ENCODE measurements at places on chromosomes 1 and 21.
A peak's percentile ranks its signal among the peaks of the same experiment; 100 is the strongest.

GRCh38 chr21:31502537-31503143, 156.9 kb upstream of the SOD1 start:
- DNase-seq, result no peak

- DNase-seq, result no peak
Observed at GRCh38 chr1:179824265-179824664, 53.3 kb downstream of the TOR1AIP2 start.

DNA sequence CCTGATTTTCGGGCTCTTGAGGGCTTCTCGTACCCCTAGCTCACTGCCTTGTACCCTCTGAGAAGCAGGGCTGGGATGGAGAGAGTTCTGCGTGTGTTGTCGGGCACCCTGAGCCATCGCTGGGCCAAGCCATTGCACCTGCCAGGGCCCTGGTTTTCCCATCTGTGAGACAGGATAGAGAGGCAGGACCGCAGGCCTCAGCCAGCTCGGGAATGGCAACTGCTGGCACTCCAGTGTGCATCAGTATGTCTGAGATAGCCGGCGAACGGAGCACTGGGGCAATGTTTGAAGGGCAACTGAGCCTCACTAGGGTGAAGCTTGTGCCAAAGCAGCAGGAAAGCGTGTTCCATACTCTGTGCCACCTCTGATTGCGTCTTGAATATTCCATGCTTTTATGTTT, 66.9 kb downstream of the TENT5C start:
- DNase-seq, result no peak

DNA sequence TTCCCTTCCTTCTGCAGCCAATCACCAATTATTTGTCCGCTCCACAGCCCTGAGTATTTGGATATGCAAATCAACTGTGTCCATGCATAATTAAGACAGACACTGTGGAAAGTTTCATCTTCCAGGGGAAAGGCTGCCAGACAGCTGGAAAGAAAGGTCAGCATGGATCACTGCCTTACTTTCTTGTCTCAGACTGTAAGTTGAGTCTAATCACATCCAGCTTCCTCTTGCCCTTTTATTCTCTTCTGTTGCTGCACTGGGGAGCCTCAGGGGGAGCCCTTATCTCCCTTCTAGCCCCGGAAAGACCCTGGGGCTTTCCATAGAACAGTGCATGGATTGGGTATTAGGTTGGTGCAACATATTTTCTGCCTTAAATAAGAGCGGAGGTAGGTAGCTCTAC, 182.9 kb downstream of the OMA1 start:
- no peak for DNase-seq

- peak; percentile 37 for DNase-seq
Observed at GRCh38 chr1:84842748-84843231, 50.2 kb downstream of the LPAR3 start.

DNA sequence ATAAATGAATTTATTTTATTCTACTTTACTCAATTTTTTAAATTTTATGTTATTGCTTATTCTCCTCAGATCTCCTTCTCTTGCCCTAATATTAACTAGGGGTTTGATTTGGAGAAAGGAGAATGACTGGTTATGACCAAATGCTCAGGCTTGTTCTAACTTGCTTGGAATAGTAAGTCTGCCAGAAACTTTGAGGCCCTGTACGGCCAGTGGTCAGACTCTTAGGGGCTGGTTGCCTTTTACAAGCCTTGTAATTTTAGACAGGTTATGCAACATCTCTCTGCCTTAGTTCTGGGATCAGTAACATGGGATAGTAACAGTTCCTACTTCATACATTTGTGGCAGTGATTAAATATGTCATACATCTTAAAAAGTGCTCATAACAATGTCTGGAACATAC, 279.5 kb downstream of the DUSP10 start:
- DNase-seq, result no peak

DNA sequence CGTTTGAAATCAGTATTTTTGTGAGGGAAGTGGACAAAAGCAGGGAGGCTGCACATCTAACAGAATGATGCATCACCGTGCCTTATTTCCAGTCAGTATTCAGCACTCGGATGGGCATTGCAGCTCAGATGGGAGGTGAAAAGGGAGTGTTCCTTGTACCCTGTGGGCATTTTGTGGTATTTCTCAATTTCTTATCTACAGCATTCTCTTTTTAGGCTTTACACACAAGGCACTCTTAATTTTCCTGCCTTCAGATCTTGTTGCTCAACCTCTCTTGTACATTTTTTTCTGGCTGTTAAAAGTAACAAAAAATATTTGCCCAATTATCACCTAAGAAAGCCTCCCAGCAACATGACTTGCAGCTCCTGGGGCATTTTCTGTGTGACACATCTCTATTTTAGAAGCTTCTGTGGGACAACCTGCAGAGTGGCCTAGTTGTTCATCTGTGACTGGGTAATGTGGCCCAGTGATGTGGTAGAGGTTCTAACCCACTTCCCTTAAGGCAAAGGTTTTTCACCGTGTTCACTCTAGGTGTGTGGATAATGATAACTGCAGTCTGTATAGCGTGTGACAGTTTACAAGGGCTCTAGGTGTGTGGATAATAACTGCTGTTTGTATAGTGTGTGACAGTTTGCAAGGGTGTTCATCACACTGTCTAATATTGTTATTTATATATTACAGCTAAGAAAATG, 257.2 kb downstream of the PTGER3 start:
- no peak for DNase-seq

GRCh38 chr1:201702936-201703335, 126.0 kb upstream of the IPO9 start:
- DNase-seq, result no peak

GRCh38 chr1:223022641-223023473, 120.2 kb downstream of the TLR5 start:
- no peak for DNase-seq

GRCh38 chr1:54371038-54371941, 34.9 kb downstream of the SSBP3 start:
- no peak for DNase-seq

DNA sequence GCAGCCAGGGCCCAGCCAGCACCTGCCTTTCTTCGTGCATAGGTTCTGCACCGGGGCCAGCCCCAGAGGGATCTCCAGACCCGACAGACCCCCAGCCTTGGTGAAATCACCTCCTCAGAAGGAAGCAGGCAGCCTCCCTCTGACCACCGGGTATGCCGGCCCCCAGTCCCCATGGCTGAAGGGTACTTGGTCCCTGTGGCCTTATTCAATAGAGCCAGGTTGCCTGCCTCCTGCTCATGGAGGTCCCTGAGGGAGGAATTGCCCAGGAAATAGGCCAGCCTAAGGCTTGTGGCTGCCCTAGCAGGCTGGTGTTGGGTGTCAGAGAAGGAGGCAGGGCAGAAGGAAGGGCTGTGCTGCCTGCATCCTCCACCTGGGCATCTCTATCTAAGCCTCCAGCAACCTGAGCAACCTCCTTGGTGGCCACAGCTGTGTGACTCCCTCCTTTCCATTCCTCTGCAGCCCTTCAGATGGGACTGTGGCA, 338.2 kb upstream of the VAMP3 start:
- no peak for DNase-seq

DNA sequence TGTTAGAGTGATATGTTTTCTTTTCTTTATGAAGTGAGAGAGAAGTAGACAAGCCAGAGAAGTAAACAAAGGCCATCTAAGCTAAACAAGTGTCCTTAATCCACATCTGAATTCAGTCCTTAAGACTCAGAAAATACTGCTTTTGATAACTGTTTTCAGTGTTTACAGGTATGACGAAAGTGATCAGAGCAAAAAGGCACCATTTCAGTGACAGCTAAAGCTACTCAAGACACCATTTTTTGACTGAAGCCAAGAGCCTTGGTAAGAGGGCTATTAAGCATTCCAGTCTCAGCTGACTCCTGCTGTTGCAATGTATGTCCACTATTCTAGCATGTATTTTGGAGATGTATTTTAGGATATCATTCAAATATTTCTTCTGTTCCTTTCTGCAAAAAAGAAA, 4.1 kb downstream of the KMO start:
- DNase-seq, result no peak

DNA sequence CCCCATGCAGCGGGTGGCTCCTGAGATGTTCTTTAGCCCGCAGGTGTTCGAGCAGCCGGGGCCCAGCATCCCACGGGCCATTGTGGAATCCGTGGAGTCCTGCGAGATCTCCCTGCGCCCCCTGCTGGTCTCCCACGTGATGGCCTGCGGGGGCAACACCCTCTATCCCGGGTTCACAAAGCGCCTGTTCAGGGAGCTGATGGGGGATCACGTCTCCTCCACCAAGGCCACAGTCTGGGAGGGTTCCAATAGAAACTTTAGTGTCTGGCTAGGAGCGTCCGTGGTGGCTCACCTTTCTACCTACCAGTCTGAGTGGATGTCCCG, 71.0 kb downstream of the ACTL8 start:
- DNase-seq, result no peak

DNA sequence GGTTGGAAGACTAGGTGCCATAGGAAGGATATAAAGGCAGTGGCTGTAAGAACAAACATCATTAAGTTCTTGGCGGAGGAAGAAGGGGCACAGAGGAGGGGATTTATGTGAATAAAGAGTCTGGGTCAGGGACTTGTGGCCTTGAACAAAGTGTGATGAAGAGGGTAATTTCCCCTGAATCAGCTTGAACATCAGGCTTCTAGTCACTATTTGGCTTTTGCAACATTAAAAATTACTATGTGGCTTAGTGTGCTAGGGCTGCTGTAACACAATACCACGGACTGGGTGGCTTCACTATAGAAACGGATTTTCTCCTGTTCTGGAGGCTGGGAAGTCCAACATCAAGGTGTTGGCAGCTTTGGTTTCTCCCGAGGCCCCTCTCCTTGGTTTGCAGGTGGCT, 70.5 kb upstream of the CNIH3 start:
- peak; percentile 50 for DNase-seq

GRCh38 chr21:44558695-44559094, at the start of gene KRTAP10-3:
Gene KRTAP10-3 (minus strand): TSS chr21:44558795. CDS start chr21:44558715, 80 bp downstream.
- peak; percentile 55 for DNase-seq

GRCh38 chr1:229889031-229889517, 178.0 kb upstream of the GALNT2 start:
- DNase-seq, result peak; percentile 74

DNA sequence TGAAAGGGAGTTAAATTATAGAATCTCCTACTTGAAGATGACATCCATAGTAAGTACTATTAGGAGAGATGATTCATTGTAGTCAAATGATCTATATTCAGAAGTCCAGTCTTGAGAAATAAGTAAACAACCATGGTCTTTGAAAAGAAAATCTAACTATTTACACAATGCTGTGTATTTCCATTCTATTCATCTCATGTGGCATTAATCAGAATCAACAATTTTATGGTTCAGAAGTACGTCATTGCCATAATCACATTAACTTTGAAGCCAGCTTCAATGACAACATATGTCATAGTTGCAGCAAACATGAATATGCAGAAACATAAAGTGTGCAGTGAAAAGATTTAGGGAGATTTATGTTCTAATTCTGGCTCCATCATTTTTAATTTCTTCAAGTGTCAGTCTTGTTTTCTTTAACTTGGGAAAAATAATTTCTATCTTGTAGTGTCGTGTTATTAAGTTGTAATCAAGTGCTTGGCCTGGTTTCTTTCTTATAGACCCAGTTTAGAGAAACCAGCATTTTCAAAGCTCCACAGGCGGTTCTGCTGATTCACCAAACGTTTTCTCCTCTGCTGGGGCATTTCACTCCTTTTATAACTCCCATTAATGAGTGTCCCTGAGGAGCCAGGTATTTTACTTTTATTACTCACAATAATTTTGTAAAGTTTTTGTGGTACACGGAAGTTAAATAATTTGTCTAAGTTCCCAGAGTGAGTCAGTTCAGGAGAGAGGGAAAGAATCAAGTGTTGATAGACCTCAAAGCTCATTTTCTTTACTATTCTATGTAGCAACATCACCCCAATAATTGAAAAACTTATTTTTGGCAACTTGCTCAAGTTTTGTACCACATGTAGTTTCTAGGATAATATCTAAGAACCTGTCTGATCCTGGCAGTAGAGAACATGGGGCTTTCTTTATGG, 35.9 kb upstream of the PTGS2 start:
- DNase-seq, result no peak

- DNase-seq, result no peak
Observed at GRCh38 chr1:205417870-205418635, 3.8 kb downstream of the LEMD1 start.

GRCh38 chr1:220019071-220019470, 27.2 kb downstream of the EPRS1 start:
- DNase-seq, result no peak

DNA sequence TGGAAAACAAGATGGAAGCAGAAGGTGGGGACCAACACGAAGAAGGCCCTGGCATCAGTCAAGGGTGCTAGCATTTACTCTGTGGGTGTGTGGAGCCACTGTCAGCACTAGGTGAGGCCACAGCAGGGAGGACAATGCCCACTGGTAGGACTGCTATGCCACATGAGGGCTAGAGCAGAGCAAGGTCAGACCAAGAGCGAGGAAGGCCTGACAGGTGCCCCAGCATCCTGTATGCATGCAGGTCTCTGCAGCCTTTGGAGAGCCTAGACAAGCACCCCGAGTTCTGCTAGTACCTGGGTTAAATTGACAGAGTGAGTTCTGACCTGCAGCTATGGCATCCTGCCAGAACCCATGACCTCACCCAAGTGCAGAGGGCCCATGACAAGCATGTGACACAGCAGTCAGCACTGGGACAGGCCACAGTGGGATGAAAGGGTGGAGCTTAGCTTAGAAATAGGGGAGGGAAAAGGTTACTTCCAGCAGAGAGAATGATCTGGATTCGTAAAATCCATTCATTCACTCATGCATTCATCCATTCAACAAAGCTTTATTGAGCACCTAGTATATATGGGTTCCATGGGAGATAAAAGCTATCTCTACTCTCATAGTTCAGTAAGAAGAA, 9.0 kb upstream of the CSF1 start:
- DNase-seq, result no peak

DNA sequence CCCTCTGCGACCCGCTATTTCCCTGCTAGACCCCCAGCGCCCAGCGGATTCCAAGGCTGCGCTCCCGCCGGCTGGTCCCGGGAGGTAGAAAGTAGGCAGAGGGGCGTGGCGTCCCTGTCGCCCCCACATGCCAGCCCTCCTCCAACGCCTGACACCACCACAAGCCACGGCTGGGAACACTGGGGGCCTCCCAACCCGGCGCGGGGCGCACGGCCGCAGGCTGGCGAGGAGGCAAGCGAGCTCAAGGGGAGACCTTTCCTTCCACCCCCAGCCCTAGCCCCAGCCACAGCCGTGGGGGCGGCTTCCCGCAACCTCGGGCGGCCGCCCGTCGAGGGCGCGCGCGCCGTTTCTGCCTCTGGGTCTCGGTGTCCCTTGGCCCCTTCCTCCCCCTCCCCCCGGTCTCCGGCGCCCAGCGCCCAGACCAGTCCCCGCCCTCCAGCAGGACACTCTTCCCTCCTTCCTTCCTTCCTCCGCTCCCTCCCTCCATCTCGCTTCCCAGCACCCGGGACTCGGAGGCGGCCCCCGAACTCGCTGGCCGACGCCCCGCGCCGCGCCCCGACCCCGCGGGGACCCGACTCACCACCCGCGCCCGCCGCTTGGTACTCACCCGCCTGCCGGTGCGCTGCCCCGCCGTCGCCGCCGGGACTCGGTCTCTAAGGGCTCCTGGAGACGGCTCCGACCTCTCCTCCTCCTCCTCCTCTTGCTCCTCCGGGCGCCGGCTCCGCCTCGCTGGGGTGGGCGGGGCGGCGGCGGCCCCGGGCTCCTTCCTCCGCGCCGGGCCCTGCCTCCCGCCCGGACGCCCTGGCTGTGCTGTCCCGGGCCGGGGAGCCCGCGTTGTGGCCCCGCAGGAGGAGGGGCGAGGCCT, at the start of gene GNG12:
Gene GNG12, minus strand, starts transcription at position 731 of the 865 bp plus-strand sequence. CDS start 125,781 bp downstream, outside the sequence.
- no peak for DNase-seq

Measured in esophagus muscularis mucosa (tissue), 4 donors.